ENCODE measurements at places on chromosomes 12 and 14.
A peak's percentile ranks its signal among the peaks of the same experiment; 100 is the strongest.

DNA sequence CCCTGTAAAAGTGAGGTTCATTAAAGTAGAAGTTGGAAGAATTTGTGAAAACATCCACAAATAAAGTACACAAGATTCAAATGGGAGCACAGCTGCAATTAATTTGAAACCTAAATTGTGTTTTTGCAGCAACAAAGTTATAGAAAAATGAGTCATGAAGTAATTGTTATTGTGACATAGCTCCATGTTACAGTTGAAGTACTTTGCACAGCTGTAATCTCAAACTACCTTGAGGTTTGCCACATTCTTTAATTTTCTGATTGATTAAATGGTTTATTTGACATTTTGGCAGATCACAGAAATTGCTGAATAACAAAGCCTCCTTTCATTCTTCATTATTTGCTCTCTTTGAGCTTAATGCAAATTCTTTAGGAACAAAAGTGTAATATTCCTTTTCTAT is 111.3 kb downstream of the RMST start:
- DNase-seq: no peak

GRCh38 chr12:65511134-65511834 is 232.8 kb downstream of the MSRB3 start:
- no peak for DNase-seq

DNA sequence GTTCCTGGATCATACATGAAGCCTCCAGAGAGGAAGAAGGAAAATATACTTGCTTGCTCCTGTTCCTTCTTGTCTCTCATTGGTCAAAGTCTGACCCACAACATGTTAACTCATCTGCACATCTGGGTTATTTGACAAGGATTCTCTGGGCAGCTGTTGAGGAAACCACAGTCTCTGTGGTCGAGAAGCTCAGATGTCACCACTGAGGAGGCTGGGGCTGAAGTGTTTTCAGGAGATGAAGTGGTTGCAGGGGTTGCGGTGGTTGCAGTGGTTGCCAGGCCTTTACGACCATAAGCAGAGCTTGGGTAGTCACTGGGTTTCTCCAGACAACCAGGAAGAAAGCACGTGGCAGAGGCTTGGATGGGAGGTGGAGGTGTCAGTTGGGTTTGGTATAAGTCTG is 265.0 kb upstream of the LRIG3 start:
- no peak for DNase-seq

DNA sequence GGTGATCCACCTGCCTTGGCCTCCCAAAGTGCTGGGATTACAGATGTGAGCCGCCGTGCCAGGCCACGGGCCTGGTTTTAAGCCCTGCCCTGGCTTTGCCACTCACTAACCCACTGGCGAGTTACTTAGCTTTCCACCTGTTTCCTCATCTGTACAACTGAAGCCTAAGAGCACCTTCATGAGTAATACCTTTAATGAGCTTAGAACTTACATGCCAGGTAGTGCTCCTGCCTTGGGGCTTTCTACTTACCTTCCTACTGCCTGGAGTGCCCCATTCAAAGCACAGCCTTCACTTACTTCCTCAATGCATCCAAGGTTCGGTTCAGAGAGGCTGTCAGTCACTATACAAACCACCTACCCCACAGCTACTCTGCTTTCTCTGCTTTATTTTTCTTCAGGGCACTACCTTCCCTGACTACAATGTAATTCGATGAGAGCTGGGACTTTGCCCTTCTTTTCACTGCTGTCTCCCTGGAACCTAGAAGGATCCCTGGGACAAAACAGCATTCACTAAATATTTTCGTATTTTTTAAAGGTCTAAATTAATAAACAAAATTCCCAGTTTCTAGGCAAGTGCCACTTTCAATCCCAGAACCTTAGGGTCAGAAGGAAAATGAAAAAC is 13.8 kb downstream of the ZCCHC8 start:
- DNase-seq: no peak

- no peak for DNase-seq
Observed at GRCh38 chr12:32478858-32479725, 79.7 kb downstream of the FGD4 start.

DNA sequence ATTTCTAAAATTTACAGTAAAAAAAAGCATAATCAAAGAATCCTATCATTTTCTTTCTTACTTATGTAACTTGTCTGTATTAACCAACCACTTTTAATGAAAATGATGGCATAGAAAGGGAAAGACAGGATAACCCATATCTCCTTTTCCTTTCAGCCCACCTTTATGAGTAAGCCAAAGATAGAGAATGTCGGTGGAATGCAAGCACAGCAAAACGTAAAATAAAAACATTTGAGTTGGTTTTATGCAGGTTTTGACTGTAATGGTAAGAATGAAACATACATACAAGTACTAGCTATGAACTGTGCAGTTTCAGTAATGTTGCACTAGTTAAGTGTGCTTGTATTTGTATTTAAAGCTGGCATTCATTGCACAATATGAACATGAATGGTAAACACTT is 360.3 kb downstream of the FOXG1 start:
- DNase-seq: no peak

- no peak for DNase-seq
Observed at GRCh38 chr12:77387214-77387613, 321.8 kb upstream of the E2F7 start.

DNA sequence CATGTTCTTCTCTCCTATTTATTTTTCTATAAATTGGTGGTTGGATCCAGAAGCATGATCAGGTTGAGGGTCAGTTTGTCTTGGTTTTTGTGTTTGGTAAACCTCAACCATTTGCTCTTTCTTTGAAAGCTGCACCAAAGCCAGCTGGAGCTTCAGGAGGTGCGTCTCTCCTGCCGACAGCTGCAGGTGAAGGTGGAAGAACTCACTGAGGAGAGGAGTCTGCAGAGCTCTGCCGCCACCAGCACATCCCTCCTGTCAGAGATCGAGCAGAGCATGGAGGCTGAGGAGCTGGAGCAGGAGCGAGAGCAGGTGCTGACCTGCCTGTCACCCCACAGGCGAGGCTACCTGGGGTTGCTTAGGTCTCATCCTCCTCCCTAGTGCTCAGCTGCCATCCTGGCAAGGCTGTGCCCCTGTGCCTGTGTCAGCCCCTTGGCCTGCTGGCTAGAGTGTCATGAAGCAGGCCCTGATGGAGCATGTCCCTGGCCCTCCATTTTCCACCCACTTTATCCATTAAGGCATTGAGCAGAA is 45.0 kb downstream of the RAB35 start:
- DNase-seq: no peak

GRCh38 chr12:93079271-93079670 is 150.2 kb upstream of the EEA1 start:
- no peak for DNase-seq

- no peak for DNase-seq
Observed at GRCh38 chr12:3190101-3190500, 112.9 kb downstream of the TSPAN9 start.

DNA sequence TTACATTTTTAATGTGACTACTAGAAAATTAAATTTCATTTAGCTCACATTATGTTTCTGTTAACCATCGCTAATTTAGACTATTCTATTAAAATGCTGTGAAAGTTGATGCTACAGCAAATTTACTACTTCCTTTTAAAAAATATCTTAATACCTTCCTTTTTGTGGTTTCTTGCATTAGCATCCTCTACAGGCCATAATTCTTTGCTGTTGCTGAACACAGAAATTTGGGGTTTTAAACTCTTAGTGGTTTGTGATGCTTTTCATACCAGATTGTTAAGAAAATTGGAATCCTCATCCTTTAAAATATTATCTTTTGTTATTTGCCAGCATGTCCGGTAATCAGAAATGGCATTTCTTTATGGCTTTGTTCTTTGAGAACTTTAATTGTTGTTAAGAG is 18.1 kb downstream of the WNK1 start:
- DNase-seq: no peak

DNA sequence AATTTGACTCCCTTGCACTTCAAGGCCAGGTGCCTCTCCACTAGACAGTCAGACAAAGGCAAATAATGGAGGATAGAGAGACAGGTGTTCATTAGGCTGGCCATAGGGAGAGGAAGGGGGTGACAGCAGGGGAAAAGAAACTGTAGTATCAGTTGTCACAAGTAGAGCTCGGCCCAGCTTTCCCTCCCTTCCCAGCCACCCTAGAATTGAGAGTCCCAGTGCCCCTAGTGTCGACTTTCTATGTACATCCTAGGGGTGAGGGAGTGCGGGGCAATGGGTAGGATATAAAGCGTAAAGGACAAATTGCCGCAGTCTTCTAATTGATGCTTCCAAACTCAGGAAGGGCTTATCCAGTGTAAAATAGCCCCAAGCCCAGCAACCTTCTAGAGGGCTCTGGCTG is 39.0 kb downstream of the BAZ2A start:
- DNase-seq: no peak

GRCh38 chr14:55075628-55076175 is 24.3 kb downstream of the MAPK1IP1L start:
- no peak for DNase-seq

DNA sequence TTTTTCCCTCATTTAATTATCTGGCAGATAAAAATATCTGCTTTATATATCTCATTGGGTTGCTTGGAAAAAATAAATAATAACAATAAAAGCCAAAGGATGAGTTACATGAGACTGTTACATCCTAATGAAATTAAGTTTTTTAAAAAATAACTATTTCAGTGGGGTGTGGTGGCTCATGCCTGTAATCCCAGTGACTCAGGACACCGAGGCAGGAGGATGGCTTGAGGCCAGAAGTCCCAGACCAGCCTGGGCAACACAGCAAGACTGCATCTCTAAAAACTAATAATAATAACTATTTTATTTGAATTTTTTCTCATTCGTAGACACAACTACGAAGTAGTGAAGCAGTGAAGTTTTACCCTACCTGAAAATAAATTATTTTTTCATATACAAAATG is 103.3 kb downstream of the BCAT1 start:
- no peak for DNase-seq

DNA sequence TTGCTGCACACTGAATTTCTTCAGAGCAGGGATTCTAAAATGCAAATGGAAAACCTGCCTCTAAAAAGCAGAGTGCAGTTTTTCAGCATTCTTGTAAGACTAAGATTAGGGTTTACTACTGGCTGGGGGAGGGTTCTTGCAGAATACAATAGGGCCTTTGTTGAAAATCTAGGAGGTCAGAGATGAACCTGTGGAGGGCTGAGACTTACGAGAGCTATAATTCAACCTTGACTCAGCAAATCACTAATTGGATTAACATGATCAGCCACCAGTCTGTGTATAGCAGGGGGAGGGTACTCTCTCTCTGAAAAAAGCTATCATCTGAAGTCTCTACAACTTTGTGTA is 92.6 kb upstream of the HIF1A start:
- no peak for DNase-seq

- DNase-seq: no peak
Observed at GRCh38 chr14:73755434-73756014, 41.3 kb upstream of the PNMA1 start.

GRCh38 chr12:108896817-108897216 is 16.9 kb downstream of the DAO start:
- DNase-seq: no peak

- no peak for DNase-seq
Observed at GRCh38 chr14:78048120-78048519, 122.1 kb upstream of the NRXN3 start.

- no peak for DNase-seq
Observed at GRCh38 chr14:93729993-93730392, 58.3 kb downstream of the PRIMA1 start.

GRCh38 chr12:20917819-20918218 is 107.3 kb downstream of the SLCO1B3 start:
- DNase-seq: no peak

DNA sequence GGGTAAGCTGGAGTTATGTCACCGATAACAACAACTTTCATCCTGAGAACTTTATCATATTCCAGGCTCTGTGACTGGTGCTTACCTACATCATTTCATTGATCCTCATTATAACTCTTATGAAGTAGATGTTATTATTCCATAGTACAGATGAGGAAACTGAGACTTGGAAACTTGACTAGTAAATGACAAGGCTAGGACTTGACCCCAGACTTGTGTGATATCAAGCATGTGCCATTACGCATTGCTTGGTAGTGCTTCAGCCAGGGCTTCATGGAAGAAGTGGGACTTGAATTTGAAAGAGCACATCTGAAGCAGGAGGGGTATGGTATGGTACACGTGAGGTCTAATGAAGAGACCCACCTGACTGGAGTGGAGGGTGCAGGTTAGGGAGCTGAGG is 11.9 kb downstream of the AVIL start:
- no peak for DNase-seq

DNA sequence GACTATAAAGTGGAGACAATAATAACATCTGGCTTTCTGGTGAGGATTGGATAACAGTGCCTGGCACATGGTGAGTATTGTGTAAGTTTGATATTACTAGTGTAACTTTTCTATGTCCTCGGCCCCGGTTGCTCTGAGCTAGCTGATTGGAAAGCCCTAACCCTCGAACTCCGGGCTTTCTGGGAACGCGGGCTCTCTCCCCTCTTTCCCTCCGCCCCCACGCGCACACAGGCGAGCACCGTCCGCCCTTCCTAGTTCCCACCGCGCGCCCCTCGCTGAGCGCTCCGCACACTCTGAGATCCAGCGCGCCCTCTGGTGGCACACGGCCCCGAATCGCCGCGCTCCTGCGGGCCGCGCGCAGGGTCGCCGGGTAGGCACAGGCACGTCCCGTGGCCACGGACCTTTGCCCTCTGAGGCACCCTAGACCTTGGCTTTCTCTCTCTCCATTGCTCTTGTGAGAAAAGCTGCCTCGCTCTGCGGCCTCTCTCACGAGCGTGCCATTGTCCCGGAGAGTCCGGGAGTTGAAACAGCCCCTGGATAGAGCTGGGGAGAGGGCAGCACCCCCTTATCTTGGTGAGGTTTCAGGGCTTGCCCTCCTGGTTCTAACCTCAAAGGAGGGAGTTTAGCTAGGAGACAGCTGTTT is 23.2 kb upstream of the ESRRB start:
- peak; percentile 78 for DNase-seq

DNA sequence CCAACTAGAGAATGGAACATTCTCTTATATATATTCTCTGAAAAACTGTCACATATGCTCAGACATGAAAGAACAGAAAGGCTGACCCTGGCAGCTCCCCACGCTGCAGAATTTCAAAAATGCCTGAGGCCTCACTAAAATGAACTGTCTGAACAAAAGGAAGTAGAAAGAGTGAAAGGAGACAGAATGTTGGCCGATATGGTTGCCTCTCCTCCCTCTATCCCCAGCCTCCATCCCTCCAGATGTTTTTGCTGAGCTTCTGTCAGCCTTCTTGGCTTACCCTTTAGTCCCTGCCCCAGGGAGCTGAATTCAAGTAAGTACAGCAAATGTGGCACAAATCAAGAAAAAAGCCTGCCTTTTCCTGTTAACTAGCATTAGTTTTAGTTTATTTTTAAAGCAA is 6.9 kb downstream of the SMCO2 start:
- DNase-seq: no peak

GRCh38 chr12:7241404-7242005 is 52.0 kb downstream of the PEX5 start:
- DNase-seq: no peak

DNA sequence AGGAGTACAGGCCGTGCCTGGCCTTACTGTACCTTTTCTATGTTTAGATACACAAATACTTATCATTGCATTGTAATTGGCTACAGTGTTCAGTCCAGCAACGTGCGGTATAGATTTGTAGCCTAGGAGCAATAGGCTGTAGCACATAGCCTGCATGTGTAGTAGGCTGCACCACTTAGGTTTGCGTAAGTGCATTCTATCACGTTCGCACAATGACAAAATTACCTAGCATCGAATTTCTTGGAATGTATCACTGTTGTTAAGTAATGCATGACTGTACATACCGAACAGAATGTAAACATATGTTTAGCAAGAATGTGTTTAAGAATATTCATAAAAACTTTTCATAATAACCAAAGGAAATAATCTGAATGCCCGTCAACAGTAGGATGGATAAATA is 31.9 kb downstream of the VRTN start:
- DNase-seq: no peak
